ENCODE measurements at places on chromosomes 2 and 18.

GRCh38 chr18:4286256-4286655 lies 168.9 kb downstream of the DLGAP1 start:
- no peak for DNase-seq

GRCh38 chr2:11656671-11657101 lies 13.3 kb downstream of the NTSR2 start:
- no peak for DNase-seq

DNA sequence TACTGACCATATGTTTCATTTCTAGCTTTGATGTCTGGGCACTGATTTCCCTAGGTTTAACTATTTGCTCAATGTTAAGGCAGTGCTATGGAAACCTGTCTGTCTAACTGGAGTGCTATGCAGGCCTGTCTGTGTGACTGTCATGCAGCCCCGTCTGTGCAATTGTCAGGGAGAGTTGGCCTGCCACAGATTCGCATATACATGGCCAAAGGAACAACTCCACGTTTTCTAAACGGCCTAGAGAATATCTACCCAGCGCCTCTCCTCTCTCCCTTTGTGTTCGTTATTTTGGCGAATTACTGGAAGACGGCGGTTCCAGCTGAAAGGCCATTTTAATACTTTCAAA lies 59.6 kb upstream of the PSME4 start:
- no peak for DNase-seq

DNA sequence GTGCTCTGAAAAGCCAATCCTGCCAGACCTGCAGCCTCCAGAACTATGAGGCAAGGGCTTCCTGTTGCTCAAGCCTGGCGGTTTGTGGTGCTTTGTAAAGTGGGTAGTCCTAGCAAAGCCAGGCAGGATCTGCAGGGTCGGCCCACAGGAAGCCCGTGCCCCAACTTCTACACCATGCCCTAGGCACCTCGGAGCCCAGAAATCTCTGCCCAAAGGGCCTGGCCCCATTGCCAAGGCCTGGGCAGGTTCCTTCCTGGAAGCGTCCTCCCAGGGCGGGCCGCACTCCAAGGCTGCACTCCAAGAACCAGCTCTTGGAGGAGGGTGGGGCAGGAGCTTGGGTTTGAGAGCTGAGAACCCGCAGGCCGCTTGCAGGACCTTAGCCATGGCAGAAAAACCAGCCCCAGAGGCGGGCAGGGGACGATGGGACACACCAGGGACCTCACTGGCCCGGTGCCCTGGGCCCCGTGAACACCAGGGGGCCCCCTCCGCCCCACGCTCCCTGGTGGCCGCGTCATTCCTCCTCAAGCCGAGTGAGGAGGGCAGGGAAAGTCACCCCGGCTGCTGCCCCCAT lies 37.2 kb upstream of the ID2 start:
- DNase-seq = peak; percentile 54

DNA sequence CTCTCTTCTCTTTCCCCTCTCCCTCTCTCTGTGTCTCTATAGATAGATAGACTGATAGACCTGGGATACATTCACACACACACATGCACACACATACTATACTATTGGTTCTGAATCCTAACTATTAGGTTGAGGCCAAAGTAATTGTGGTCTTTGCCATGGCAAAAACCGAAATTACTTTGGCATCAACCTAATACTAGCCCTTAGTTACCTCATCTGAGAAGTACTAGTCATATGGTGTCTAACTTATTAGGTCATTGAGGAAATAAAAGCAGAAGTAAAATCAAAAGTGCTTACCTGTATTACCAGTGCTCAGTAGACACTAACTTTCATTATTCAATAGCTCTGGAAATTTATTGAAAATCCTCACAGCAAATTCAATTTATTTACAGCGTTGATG lies 451.5 kb downstream of the EPHA4 start:
- no peak for DNase-seq

- no peak for DNase-seq
Observed at GRCh38 chr18:55753643-55754263, 165.8 kb upstream of the TCF4 start.

DNA sequence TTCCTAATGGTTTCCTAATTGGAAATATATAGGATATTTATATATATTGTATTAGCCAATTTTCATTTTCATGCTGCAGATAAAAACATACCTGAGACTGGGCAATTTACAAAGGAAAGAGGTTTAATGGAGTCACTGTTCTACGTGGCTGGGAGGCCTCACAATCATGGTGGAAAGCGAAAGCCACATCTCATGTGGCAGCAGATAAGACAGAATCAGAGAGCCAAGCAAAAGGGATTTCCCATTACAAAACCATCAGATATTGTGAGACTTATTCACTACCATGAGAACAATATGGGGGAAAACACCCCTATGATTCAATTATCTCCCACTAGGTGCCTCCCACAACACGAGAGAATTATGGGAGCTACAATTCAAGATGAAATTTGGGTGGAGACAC lies 242.5 kb upstream of the NETO1 start:
- DNase-seq = no peak

- DNase-seq = no peak
Observed at GRCh38 chr2:119137502-119137901, 21.0 kb downstream of the C1QL2 start.
